ENCODE measurements at places on chromosomes 3 and 15.

GRCh38 chr15:28153492-28154119 is 54.5 kb upstream of the OCA2 start:
- DNase-seq, result no peak

DNA sequence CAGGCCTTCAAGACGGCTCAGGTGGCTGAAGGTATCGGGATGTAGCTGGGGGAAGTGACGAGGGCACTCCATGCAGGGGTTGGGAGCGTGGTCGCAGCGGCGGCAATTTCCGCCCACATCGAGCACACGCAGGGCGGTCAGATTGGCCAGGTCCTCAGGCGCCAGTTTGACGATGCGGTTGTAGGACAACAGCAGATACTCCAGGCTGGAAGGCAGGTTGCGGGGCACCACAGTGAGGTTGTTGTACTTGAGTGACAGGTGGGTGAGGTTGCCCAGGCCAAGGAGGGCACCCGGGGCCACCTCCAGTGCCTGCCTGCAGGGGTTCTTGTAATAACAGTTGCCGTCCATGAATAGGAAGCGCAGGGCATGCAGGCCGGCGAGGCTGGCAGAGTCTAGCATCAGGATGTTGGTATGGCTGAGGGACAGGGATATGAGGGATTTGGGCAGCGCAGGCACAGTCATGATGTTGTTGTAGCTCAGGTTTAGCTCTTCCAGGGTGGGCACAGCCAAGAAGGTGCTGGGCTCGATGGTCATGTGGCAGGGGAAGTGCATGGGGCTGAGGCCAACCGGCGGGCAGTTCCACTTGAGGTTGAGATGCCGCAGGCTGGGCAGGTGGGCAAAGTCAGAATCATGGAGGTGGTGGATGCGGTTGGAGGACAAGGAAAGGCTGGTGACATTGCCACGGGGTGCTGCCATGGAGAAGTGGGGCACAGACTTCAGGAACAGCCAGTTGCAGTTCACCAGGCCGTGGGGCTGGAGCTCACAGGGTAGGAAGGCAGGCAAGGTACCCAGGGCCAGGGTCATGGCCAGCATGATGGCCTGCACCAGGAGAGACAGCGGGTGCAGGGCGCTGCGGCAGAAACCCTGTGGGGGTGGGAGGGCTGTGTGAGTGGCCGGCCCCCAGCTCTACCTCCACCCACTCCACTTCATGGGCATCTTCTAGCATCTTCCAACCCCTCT is 1.7 kb downstream of the TLR9 start:
- no peak for DNase-seq

GRCh38 chr3:191628571-191628970 is 167.6 kb downstream of the PYDC2 start:
- no peak for DNase-seq

GRCh38 chr3:82085356-82085755 is 323.9 kb upstream of the GBE1 start:
- DNase-seq, result no peak

DNA sequence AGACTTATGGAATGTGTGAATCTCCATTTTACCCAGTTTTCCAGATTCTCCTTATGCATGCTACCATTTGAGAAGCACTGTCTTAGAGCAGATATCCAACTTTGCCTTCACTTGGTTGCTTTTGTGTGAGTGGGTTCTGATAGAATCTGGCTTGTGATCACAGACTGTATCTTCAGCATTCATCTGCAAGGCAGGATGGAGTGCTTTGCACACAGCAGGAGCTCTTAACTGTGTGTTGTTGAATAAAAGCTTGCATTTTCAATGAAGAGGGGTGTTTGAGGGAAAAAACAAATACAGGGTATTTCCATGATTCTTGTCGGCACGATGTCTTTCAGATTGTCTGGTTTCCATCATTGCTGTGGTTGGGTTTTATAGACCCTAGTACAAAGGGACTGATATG is 24.4 kb downstream of the IL1RAP start:
- no peak for DNase-seq

GRCh38 chr15:59887211-59887610 is 116.9 kb upstream of the FOXB1 start:
- no peak for DNase-seq

GRCh38 chr3:194136519-194137007 is 615 bp downstream of the HES1 start:
- DNase-seq, result no peak

DNA sequence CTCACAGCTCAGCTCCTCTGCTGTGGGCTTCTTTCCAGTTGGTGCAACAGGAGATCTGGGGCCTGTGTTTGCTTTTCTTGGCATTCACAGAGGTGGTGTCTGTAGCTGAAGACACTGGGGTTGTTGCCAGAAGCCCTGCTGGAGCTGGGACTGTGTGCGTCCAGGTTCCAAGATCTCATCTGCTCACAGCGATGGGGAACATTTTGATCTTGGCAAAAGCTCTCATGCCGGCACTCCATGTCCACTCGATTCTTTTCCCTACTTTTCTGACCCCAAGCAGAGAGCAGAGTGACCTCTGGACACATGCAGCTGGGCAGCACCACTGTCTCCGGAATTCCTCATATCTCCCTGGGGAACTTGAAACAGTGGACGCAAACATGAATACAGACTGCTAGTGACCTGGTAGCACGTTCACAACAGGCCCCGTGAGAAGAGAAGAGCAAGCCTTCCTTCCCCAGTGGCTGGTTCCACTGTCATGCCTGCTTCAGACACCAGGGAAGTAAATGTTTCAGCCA is 36.1 kb upstream of the MECOM start:
- no peak for DNase-seq

- DNase-seq, result no peak
Observed at GRCh38 chr15:96728591-96728990, 398.1 kb downstream of the NR2F2 start.

DNA sequence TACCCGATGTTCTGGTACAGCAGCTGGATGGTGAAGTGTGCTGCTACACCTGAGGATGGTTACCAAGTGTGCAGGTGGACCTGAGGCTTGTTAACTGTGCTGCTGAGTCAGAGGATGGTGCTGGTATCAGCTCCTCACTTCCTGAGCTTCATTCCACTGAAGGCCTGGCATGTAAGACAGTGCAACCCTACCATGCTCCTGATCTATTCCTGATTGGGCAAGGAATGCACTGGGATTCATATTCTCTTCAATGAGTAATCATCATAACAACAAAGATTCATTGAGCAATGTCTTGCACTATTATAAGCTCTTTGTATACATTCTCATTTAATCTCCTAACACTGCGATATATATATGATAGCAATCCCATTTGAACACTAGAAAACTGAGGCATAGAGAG is 62.9 kb upstream of the THSD4 start:
- DNase-seq, result no peak

DNA sequence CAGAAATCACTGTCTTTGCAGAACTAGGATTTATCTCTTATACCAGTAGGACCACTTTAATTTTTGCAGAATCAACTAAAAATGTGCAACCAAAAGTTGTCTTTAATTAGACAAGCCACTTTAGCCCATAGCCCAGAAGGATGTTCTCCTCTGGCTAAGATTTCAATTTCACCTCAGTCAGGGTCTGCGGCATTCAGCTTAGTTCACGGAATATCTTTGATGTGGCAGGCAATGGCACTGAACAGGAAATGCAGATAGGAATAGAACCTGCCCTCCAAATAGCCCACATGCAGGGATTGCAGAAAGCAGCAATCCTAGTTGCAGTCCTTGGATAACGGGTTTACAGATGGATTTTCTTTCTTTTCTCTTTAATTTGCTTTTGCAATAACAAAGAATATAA is 100.8 kb downstream of the MESD start:
- no peak for DNase-seq

DNA sequence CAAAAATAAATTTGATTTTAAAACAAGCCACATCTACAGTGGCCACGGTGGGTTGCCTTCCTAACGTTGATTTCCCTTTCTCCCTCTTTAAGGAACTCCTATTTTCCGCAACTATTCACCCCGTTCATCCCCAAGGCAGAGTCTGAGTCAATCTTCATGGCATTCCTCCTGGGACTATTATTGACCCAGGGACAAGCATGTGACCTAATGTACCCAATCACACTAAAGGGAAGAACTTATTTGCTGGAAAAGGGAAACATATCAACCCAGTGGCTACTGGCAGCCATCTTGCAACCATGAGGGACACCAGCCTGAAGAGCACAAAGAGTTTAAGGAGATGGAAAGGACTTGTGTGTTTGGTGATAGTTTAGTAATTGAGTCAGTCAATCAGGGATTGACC is 55.4 kb upstream of the ARHGEF3 start:
- DNase-seq, result no peak

DNA sequence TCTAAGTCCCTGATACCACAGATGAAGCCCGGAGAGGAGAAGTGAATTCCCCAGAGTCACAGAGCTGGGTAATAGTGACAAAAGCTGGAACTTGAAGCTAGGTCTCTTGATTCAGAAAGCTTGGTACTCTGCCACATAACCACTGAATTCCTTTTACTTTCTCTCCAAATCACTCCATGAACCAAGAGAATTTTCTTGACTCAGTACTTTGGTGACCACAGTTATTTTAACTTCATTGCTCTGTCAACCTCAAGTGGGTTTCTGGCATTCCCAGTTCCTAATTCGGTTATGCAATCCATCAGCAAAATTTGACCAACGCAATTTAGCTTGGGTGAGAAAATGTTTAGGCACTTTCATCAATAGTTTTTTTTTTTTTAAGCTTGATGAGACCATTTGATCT is 61.0 kb upstream of the PPARG start:
- DNase-seq, result no peak

GRCh38 chr15:25743548-25744275 is 119.4 kb downstream of the ATP10A start:
- no peak for DNase-seq

GRCh38 chr15:28124841-28125240 is 25.7 kb upstream of the OCA2 start:
- DNase-seq, result no peak

DNA sequence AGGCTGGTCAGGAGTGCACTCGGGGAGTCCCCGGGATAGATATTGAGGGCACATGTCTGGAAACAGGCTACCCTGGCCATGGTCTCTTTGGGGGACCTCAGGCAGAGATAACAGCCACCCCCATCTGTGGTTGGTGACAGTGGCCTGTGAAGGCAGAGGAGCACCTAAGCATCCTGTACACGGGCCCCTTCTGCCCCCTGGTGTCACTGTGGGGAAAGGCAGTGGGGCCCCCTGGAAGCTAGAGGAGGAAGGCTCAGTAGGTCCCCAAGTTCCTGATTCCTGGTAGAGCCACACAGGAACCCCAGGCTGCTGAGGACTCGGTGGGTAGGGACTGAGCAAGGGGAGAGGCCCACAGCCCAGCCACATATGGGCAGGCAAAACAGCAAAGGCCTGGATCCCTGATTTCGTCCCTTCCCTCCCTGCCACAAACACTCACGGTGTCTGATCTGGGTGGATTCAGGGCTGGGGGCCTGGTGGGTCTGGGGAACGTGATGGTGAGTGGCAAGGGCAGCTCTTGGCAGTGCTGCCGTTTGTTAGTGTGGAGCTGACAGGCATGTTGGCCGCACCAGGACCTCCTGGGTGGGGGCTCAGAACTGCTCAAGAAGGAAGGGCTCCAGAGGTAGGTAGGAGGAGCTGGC is 14.1 kb upstream of the CXCR6 start:
- DNase-seq, result peak; percentile 88

- DNase-seq, result peak; percentile 9
Observed at GRCh38 chr15:101531170-101531569, 41.7 kb upstream of the PCSK6 start.

DNA sequence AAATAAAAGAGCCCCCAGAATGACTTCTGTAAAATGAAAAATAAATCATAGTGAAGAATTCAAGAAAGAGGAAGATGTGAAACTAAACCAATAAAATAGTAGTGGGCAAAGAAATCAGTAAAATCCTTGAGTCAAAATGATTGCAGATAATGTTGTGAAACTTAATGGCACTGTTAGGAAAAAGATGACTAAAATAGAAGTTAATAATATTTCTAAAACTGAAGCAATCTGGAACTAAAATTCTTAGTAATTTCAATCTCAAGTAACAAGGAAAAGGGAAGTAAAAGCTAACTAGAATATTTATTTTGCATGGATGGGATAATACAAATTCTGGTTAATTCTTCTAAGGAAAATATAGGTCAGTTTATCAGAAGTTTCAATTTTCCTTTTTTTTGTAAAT is 84.6 kb downstream of the TMCO5A start:
- no peak for DNase-seq

GRCh38 chr3:100899440-100900091 is 93.7 kb downstream of the ABI3BP start:
- peak; percentile 41 for DNase-seq

- no peak for DNase-seq
Observed at GRCh38 chr3:136696797-136697196, 55.4 kb downstream of the STAG1 start.

DNA sequence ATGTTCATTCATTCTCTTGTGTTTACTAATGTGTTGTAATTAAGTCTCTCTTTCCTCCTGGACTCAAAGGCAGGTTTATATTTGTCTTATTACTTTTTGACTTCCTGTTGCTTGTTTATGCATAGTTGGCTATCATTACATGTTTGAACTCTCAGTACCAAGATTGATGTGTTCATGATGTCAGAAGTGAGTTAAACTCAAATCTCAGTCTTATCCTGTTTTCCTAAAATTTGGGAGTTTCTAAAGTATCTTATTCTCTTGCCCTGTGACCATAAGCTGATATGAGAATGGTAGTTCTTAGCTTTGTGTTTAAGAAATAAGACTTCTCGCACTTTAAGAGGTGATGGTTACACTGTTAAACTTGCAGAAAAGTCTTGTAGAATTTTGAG is 5.2 kb downstream of the GLCE start:
- no peak for DNase-seq

DNA sequence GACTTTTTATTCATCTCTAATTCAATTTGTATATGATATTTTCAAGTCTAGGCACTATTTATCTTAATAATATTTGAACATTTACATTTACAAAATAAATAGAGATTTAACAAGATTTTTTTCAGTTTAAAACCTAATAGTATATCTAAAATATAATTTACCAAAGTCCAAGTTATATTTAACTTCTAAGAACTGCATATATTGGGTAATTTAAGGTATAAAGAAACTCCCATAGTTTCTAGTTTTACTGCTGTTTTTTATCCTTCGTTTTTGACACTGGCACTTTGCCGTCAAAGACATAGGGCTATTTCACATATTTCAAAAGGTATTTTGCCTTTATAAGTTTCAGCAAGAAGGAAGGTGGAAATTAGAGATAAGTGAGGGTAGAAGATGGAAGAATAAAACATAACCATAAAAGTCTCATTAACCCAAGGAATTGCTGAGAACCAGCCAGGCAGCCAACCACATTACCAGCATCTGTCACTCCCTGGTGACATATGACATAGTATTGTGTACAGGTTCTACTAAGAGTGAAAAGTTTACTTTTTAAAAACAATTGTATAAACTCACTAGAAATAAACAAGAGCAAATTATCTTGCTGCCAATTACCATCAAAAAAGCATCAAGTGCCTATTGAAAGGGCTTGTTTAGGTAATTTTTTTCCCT is 251.5 kb downstream of the NSUN3 start:
- no peak for DNase-seq

DNA sequence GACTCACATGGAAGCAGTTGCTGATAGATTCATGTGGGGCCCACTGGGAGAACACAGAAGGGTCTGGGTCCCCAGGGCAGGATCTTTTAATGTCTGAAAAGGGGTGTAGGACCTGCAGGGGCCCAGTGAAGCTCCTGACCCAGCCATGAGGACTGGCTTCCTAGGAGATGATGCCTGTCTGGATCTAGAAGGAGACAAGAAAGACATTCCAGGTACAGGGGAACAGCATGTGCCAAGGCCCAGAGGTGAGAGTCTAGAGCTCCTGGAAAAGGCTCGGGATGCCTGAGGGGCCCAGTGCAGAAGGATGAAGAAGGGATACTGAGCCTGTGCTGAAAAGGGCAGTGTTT is 4.7 kb upstream of the SEMA3F start:
- DNase-seq, result no peak

GRCh38 chr3:4302747-4303146 is 422 bp upstream of the SETMAR start:
- DNase-seq, result peak; percentile 6

- no peak for DNase-seq
Observed at GRCh38 chr3:156750874-156751245, 75.3 kb upstream of the LEKR1 start.
